ENCODE measurements at places on chromosomes 4 and X.

GRCh38 chr4:164977243-164978164 is at the start of gene TRIM61:
Gene TRIM61 (minus strand): TSS chr4:164977657. CDS start chr4:164970002, 7,655 bp downstream.
- DNase-seq = no peak

DNA sequence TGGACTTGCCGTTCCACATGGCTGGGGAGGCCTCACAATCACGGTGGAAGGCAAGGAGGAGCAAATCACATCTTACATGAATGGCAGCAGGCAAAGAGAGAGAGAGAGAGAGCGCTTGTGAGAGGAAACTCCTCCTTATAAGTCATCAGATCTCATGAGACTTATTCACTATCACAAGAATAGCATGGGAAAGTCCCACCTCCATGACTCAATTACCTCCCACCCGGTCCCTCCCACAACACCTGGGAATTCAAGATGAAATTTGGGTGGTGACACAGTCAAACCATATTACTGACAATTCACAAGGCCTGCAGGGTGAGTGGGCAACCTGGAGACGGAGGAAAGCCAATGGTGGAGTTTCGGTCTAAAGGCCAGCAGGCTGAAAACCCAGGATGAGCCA is 394.3 kb upstream of the TRAM1L1 start:
- DNase-seq = no peak

DNA sequence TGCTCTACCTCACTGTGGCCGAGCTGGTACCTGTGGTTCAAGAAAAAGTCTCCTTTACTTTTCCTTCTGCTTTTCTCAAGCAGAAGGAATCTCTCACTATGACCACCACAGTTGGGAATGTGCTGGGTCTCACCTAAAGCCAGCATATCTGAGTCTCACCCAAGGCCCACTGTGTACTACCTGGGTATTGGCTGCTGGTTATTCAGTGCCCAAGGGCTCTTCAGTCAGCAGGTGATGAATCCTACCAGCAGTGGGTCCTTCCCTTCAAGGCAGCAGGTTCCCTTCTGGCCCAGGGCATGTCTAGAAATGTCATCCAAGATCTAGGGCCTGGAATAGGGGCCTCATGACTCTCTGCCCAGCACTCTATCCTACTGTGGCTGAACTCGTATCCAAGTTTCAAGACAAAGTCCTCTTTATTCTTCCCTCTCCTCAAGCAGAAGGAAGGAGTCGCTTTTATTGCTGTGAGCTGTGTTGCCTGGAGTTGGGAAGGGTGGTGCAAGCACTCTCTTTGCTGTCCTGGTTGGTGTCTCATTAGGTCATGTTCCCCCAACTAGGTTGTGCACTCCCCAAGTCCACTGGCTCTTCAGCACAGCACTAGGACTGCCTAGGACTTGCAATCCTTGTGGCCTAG is 6.1 kb downstream of the CXCL10 start:
- DNase-seq = no peak

GRCh38 chrX:129523079-129523911 is at the start of gene SMARCA1:
Gene SMARCA1 (minus strand): TSS chrX:129523490. CDS start chrX:129523370, 120 bp downstream.
- no peak for DNase-seq

- peak; percentile 25 for DNase-seq
These were observed 16.6 kb upstream of the PTCHD1 start for GRCh38 chrX:23317799-23318724.

All from COLO829 (cell line).